Activated T-helper 2 cell treated with anti-CD3 and anti-CD28 coated beads, Interferon-gamma antibody, Interleukin-2, Interleukin-4, amounts not matched to agents 10 μg/mL and 5 μg/mL and 100 μg/mL, durations not matched to agents 14 hours and 24 hours and 36 hours (primary cell): ENCODE measurements at places on chromosomes 16 and 17.

DNA sequence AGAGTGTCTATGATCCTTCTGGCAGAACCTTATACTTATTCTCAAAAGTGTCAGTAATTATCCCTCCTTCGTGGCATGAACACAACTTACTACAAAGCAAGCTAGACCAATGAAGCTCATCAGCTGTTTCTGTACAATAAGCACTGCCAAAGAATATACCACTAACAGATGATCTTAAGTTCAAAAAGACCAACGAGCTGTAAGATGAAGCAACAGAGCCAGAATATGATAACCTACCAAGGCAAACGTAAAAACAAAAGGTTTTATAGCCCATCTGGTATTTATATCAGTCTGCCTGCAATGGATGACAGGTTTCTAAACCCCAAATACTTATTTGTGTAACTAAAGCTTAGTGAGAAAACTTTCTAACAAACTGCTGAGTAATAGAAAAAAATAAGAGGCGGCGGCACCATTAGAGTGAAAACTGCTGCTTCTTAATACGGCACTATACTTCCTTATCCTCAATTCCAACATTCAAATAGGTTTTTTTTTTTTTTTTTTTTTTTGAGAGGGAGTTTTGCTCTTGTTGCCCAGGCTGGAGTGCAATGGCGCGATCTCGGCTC, 22.1 kb downstream of the NME2 start:
- DNase-seq: no peak

DNA sequence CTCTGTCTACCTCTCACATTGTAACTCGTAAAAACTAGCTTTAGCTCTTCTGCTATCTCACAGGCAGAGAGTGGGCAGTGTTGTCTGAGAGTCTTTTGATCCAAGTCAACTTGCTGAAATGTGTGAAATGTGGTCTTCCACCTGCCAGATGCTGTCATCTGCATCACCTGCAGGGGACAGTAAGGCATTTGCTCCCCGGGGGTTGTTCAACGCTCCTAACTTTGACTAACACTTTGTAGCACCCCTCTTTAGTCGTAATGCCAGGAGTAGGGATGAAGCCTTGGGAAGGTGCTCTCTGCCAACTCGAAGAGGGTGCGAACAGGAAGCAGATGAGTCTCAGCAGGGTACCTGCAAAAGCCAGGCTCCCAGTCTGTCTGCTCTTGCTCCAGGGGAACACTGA, 36.1 kb downstream of the SNX11 start:
- DNase-seq: no peak

DNA sequence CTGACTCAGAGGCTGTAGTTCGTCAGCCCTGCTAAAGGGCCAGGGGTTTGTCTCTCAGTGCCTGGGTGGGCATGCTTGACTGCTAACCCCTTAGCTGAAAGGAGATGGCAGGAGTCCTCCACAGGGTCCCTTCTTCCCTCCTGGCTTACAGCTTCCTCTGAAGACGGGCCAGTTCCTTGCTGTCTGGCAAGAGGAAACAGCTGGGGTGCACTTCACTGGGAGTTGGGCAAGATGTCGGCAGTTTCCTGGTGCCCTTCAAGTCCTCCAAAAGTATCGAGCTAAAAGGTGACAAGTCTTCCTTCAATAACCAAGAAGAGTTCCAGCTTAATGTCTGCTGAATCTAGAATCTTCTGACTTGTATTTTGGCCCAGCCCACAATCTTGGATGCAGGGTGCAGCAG, 23.4 kb downstream of the NUP85 start:
- no peak for DNase-seq

GRCh38 chr17:40963838-40964237, 2.9 kb downstream of the KRT39 start:
- DNase-seq: no peak

DNA sequence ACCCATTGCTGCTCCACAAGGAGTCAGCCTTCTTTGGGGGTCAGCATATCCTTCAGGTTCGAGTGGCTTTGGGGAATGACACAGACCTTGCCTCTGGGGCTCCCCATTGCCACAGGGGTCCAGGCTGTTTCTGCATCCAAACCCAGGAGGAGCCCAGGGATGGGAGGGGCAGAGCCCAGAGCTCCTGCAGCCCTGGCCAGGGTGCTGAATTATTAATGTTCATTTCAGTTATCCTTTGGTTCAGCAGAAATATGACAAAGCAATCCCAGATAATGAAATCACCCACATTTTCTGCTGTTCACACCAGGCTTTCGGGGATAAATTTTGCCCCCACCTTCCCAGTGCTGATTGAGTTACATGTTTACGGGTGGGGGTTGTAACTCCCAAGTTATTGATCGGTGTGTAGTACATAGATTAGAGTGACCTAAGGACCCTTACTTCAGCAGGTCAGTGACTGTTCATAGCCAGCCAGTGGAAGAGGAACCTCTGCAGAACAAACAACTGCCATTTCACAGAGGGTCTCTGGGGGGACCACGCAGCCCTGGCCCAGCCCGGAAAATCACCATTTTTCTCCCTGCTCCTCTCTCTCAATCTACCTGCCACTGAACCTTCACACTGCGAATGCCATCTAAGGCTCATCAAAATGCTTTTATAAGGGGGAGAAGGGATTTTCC, 240.3 kb upstream of the N4BP1 start:
- DNase-seq: no peak

- no peak for DNase-seq
Observed at GRCh38 chr16:78437352-78437968, 338.0 kb downstream of the WWOX start.

GRCh38 chr16:84842516-84843148, 22.8 kb downstream of the CRISPLD2 start:
- DNase-seq: no peak

GRCh38 chr17:83150369-83151055, 71.1 kb downstream of the METRNL start:
- DNase-seq: no peak

GRCh38 chr16:5527817-5528216, 430.2 kb upstream of the EEF2KMT start:
- DNase-seq: no peak

DNA sequence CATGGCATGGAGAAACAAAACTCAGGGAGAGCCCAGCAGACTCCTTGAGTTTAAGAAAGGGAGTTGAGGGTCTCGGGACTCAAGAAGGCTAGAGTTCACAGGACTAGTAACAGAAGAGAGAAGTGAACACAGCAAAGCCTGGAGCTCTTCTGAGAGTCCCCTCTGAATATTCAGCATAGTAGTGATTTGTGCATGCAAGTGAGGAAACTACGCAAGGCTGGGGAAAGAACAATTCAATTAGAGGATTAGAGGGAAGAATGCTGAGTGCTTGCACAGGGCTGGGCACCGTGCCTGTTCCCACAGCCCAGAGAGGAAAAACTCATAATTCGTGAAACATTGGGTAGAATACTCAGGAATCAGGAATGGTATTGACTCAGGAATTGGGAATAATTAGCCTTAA, 540.0 kb upstream of the SALL1 start:
- no peak for DNase-seq
